ENCODE measurements at places on chromosomes 5 and 9. TPM values are rescaled to one million over a fixed set of nuclear protein-coding genes. Genes with fewer than 3 reads are reported as not detected.

The RAB3C gene
- total RNA-seq, result not detected

The VCP gene
- total RNA-seq, result 164 TPM

The CCNI2 gene
- 12.0 TPM for total RNA-seq

The RASGEF1C gene
- not detected for total RNA-seq

The IRX1 gene
- total RNA-seq, result not detected

The IL33 gene
- total RNA-seq, result not detected

The PCDHB5 gene
- total RNA-seq, result not detected

The ABO gene
- 0.06 TPM for total RNA-seq

The RMRP gene
- total RNA-seq, result 32,385 TPM

GRCh38 chr5:149824120-149824519, 94.0 kb downstream of the PPARGC1B start:
- DNase-seq, result no peak

DNA sequence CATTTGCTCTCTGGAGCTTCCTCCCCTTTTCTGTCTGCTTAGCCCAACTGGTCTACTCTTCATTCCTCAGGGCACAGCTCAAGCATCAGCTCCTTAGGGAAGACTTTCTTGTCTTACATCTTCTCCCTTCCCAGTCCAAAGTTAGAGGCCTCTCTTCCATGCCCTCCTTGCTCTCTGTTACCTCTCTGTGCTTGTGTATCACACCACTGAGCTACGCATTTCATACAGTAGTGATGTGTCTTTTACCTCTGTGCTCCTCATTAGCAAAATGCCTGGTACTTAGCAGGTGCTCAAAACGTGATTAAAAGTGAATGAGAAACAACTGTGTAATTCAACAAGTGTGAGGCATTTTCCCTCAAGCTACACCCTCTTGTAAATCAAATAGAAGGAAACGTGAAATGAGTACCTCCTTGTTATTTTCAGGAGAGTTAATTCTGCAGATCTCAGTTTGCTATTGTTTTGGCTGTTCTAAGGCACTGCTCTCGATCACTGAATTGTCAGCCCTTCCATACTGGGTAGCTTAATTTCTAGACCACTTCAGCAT, 39.0 kb downstream of the ERAP1 start:
- DNase-seq, result no peak

GRCh38 chr5:12566441-12566840, 662.2 kb upstream of the CTNND2 start:
- no peak for DNase-seq

- DNase-seq, result no peak
These were observed 75.4 kb downstream of the RASEF start for GRCh38 chr9:82987370-82988189.

DNA sequence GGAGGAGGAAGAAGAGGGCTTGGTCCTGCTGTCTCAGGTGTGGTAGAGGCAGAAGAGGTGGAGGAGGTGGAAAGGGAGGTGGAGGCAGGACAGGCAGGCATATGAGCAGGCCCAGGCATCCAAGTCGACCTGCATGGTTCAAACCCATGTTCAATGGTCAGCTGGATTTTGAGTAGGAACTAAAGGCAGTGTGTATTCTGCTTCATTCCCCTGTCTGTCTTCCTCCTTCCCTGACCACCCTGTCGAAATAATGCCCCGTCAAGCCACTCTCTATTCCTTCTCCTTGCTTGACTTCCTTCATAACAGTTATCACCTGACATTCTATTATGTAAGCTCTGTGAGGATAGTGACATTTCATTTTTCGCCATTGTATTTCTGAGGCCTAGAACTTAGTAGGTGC, 34.8 kb downstream of the ATP6V0E1 start:
- no peak for DNase-seq

- DNase-seq, result no peak
These were observed 96.7 kb upstream of the RETREG1 start for GRCh38 chr5:16713386-16713928.

- DNase-seq, result no peak
These were observed 11.4 kb downstream of the GOLGA1 start for GRCh38 chr9:124929464-124929863.

GRCh38 chr9:77881111-77881510, 150.5 kb downstream of the GNAQ start:
- no peak for DNase-seq
